ENCODE measurements at places on chromosomes 4 and X.

- no peak for DNase-seq
Measured at GRCh38 chr4:2941138-2942036, 21.8 kb downstream of the NOP14 start.

- peak; percentile 93 for DNase-seq
Measured at GRCh38 chrX:38805432-38806389, 4.5 kb downstream of the MID1IP1 start.

- no peak for DNase-seq
Measured at GRCh38 chr4:166315721-166316467, 442.9 kb downstream of the TLL1 start.

DNA sequence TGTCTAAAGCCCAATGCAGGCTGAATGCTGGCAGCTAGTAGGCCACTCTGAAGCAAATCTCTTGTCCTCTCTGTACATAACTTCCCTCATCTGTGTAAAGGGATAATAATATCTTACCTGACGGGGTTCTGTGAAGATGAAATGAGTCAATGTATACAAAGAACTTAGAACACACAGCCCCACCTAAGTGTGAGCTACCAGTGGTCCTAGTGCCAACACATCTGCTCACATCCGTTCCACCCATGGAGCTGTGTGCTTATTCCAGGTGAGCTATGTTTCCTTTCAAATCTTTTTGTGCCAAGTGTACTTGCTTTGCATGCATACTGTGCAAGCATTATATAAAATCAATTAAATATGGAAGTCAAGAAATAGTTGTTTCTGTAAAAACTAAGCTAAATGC is 116.4 kb downstream of the TSPAN5 start:
- no peak for DNase-seq

DNA sequence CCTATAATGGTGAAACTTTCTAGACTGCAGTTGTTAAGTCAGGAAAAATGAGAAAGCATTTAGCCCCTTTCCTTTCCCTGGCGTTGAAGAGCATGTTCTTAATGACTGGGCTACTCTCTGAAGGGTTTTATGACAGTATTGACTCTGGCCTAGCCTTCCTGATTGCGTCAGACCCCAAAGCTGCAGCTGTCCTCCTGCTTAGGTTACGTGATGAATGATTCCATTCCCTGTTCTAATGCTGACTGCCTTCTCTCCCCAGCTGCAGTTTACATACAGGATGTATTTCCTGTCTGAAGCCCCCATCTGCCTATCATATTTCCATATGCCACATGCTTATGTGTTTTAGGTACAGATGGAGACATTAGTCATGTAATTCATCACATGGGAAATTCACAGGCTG is 105.8 kb upstream of the EGFL6 start:
- no peak for DNase-seq

GRCh38 chr4:96193061-96193460 is 353.2 kb downstream of the PDHA2 start:
- DNase-seq = no peak

GRCh38 chrX:103382877-103383276 is 6.5 kb downstream of the BEX3 start:
- DNase-seq = no peak

GRCh38 chr4:53196882-53197771 is 168.7 kb downstream of the SCFD2 start:
- DNase-seq = no peak

- no peak for DNase-seq
Measured at GRCh38 chrX:48958635-48959094, 1.3 kb upstream of the OTUD5 start.

DNA sequence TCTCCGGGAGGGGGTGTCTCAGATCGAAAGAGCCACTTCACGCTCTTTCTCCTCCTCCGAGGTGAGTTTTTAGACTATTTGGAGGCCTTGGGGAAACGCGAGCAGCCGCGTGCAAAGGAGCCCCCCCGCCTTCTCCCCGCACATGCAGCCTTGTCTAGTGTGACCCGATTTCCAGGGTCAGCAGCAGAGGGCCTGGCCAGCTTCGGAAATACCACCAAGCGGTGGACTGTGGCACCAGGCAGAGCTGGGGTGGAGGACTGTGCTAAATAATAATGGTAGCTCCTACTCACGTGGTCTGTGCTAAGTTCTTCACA is 79.3 kb upstream of the BCOR start:
- no peak for DNase-seq

- no peak for DNase-seq
Measured at GRCh38 chrX:51144828-51145442, 187.7 kb upstream of the NUDT10 start.

- no peak for DNase-seq
Measured at GRCh38 chrX:7190157-7190556, 42.2 kb upstream of the PUDP start.

GRCh38 chrX:64186974-64187761 is 18.3 kb downstream of the AMER1 start:
- no peak for DNase-seq
